DND-41 (cell line): ENCODE measurements at places on chromosomes 16 and 17.

GRCh38 chr17:79849953-79850352 lies 10.7 kb upstream of the CBX4 start:
- DNase-seq: no peak

- DNase-seq: no peak
Measured at GRCh38 chr17:34760931-34761495, 181.6 kb downstream of the TMEM132E start.

- DNase-seq: no peak
Measured at GRCh38 chr16:4212211-4212933, 29.5 kb downstream of the SRL start.

DNA sequence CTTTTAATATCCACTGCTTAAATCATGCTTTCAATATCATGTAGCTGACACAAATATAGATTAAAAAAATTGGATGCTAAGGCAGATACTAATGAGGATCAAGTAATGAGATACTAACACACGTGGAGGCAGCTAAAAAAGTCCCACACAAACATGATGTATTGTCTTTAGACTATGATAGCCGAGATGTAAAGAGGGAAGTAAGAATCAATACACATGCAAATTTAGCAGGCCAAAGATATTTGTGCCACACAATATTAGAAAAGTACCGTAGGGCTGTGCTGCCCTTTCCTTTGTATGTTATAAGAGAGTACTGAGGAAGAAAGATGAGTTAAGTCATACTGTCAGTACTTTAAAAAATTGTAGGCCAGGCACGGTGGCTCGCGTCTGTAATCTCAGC lies 51.4 kb upstream of the STAC2 start:
- no peak for DNase-seq

GRCh38 chr16:57564571-57565270 lies 22.3 kb downstream of the ADGRG5 start:
- no peak for DNase-seq
